Osteoblast (primary cell): ENCODE measurements at places on chromosomes 7 and 10. TPM values are rescaled to one million over a fixed set of nuclear protein-coding genes. Genes with fewer than 3 reads are reported as not detected.

DNA sequence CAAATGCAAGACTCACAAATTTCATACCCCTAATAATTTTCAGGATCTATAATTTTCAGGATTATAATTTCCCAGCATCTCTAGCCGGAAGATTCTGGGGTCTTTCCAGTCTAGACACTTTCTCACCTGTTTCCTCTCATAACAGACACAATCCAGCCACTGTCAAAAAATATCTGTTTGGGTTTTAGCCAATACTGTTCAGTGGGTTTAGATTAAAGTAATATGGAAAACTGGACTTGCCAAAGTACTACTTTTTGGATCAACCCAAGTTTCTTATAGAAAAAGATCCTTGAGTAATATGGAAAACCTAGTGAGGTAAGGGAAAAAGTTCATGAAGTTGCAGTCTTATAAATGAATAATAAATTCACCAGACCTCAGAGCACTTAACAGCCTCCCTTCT lies 62.1 kb upstream of the NEBL start:
- no peaks in the 10 kb centered on the region for H3K4me1 ChIP-seq
- no peak for DNase-seq
- no peak overlapping the region for H3K4me3 ChIP-seq

Gene ST8SIA6
- total RNA-seq = 0.36 and 0.88 TPM in 2 replicates

Gene EZH2
- 7.6 and 8.0 TPM in 2 replicates for total RNA-seq

DNA sequence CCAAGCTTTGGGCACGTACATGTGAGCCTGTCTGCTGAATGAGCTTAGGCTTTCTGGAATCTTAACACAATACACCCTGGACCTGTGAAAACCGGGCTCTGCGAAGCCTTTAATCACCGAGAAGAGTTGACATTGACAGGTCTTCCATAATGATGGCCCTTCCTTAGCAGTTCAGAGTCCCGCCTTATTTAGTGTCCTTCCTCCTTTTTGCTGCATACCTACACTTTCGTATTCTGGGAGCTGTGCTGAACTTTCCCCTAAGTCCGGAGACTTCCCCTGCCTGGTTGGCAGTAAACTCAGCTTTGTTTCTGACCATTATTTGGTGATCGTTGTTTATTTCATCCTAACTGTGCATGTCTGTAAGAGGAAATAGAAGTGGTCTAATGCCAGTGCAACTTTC lies 212.0 kb downstream of the CAMK1D start:
- no peak for DNase-seq
- H3K4me1 ChIP-seq = no peaks in the 10 kb centered on the region
- no peak overlapping the region for H3K27ac ChIP-seq
- no peak overlapping the region for H3K4me3 ChIP-seq
- peaks cover 3% of the 10 kb centered on the region for H3K27me3 ChIP-seq

DNA sequence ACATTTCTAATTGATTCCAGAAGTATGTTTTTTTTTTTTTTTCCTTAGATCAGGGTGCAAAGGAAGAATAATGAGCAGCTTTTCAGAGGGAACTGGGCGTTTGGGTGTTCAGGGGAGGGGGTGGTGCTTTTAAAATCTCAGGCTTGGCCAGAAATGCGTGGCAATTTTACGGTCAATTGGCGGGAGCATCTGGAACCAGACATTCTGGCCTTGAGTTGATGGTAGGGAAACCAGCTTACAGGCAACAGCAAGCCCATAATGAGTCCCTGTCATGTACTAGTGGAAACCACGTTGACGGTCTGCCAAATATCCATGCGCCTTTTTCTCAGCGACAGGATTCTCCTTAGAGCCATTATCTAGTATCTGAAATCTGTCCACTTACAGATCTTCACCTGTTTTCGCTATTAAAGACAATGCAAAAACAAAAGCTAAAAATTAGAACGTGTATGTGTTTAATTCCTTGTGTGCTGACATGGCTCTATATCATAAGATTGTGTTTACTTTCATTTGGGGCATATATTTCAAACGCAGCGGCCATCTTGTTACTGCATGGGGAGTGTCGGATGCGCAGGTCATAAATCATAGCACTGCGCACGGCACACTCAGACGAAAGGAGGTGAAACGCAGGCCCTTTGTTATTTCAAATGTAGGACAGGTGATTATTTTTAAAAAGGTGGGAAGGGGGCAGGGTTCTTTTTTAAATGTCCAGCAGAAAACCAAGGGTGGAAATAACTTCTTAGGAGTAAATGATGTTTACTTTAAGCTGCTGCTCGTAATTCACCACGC lies 209.2 kb downstream of the AGMO start:
- DNase-seq = no peak
- H3K4me3 ChIP-seq = no peak overlapping the region
- H3K36me3 ChIP-seq = no peaks in the 10 kb centered on the region
- H3K4me1 ChIP-seq = peaks cover 4% of the 10 kb centered on the region
- no peak overlapping the region for H3K27ac ChIP-seq

GRCh38 chr7:133436014-133436428 lies 183.1 kb downstream of the EXOC4 start:
- no peaks in the 10 kb centered on the region for H3K36me3 ChIP-seq
- peak; percentile 80 for DNase-seq
- no peaks in the 10 kb centered on the region for H3K27me3 ChIP-seq
- H3K4me1 ChIP-seq = peaks cover 19% of the 10 kb centered on the region
- H3K4me3 ChIP-seq = no peak overlapping the region
- H3K27ac ChIP-seq = peak overlapping the region; percentile 41

GRCh38 chr10:57362811-57363210 lies 904.9 kb downstream of the IPMK start:
- no peak overlapping the region for H3K27ac ChIP-seq
- no peaks in the 10 kb centered on the region for H3K27me3 ChIP-seq
- H3K36me3 ChIP-seq = no peaks in the 10 kb centered on the region
- no peaks in the 10 kb centered on the region for H3K4me1 ChIP-seq
- no peak for DNase-seq

Gene JAKMIP3
- 0.29 and 0.36 TPM in 2 replicates for total RNA-seq

GRCh38 chr10:117311261-117311660 lies 64.0 kb downstream of the PDZD8 start:
- H3K4me3 ChIP-seq = no peak overlapping the region
- H3K27ac ChIP-seq = no peak overlapping the region
- no peak for DNase-seq
- no peaks in the 10 kb centered on the region for H3K36me3 ChIP-seq
- no peaks in the 10 kb centered on the region for H3K4me1 ChIP-seq
- no peaks in the 10 kb centered on the region for H3K27me3 ChIP-seq

Gene RHBDD2
- 27.4 and 27.5 TPM in 2 replicates for total RNA-seq

DNA sequence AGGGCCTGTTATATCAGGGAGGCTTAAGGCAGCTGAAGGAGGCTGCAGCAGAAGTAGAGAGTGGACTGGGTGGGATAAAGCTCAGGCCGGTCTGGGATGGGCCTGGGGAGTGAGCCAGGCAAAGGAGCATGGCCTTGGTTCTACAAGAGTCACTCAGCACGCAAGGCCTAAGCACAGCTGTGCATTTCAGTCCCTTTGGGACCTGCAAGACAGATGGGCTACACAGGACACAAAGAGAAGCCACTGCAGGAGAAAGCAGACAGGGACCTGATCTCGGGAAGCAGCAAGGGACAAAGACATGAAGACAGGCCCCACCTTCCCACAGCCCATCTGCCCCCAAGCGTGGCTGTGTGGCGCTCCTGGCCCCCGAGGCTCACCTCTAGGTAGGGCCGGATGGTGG lies 29.4 kb downstream of the RRP12 start:
- no peaks in the 10 kb centered on the region for H3K27me3 ChIP-seq
- H3K36me3 ChIP-seq = peaks cover 47% of the 10 kb centered on the region
- DNase-seq = peak; percentile 59
- H3K4me3 ChIP-seq = no peak overlapping the region
- no peaks in the 10 kb centered on the region for H3K4me1 ChIP-seq

Gene AKR1C4
- not detected in 2 replicates for total RNA-seq

GRCh38 chr10:85212526-85212925 lies 884.1 kb downstream of the CCSER2 start:
- no peaks in the 10 kb centered on the region for H3K4me1 ChIP-seq
- H3K36me3 ChIP-seq = no peaks in the 10 kb centered on the region
- H3K4me3 ChIP-seq = no peak overlapping the region
- H3K27ac ChIP-seq = no peak overlapping the region
- no peaks in the 10 kb centered on the region for H3K27me3 ChIP-seq

Gene FOXI2
- not detected in 2 replicates for total RNA-seq

GRCh38 chr10:15419279-15419874 lies 48.3 kb upstream of the FAM171A1 start:
- H3K27ac ChIP-seq = no peak overlapping the region
- no peaks in the 10 kb centered on the region for H3K4me1 ChIP-seq
- H3K4me3 ChIP-seq = no peak overlapping the region

Gene ADAMTS14
- 2.4 and 2.9 TPM in 2 replicates for total RNA-seq
